ENCODE measurements at places on chromosomes 4 and X.

DNA sequence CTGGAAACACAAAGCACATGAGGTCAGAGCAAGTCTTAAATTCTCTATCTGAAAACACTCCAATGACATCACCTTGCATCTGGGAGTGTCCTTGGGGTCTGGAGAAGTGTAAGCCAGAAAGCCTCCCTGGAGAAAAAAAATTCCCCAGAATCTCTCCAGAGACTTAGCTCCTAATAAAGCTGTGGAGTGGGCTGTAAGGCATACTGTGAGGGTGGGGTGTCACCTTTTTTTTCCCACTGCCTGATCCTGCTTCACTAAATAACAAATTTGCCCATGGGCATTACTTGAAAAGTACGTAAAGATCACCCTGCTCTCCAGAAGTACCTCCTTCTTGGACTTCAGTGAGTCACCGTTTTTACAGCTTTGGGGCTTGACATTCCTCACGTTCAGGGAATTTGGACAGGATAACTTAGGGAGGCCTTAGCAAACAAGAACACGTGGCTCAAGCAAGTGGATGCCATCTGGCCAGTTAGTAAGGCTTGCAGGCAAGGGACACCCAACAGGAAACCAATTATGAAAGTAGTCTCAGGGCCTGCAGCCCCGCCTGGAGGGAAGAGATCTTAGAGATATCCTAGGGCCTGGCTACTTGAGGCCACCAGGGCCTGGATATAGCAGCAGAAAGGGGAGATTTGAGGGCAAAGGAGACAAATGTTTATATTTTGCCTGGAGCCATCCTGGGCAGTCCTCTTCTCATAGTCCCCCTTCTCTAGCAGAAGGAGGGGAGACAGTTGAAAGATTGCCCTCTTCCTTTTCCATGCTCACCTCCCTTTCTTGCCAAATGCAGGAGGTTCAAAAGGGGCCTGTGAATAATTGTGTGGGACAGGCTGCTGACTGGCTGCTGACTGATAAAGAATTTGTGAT is 60.1 kb upstream of the PLAC1 start:
- DNase-seq, result no peak

- no peak for DNase-seq
Observed at GRCh38 chrX:44303119-44303518, 40.4 kb downstream of the EFHC2 start.

GRCh38 chr4:94758700-94759399 is 1.1 kb downstream of the BMPR1B start:
- DNase-seq, result no peak

- no peak for DNase-seq
Observed at GRCh38 chr4:54227256-54228055, 1.6 kb upstream of the PDGFRA start.

- DNase-seq, result no peak
Observed at GRCh38 chr4:187417721-187418120, 577.9 kb upstream of the ZFP42 start.

DNA sequence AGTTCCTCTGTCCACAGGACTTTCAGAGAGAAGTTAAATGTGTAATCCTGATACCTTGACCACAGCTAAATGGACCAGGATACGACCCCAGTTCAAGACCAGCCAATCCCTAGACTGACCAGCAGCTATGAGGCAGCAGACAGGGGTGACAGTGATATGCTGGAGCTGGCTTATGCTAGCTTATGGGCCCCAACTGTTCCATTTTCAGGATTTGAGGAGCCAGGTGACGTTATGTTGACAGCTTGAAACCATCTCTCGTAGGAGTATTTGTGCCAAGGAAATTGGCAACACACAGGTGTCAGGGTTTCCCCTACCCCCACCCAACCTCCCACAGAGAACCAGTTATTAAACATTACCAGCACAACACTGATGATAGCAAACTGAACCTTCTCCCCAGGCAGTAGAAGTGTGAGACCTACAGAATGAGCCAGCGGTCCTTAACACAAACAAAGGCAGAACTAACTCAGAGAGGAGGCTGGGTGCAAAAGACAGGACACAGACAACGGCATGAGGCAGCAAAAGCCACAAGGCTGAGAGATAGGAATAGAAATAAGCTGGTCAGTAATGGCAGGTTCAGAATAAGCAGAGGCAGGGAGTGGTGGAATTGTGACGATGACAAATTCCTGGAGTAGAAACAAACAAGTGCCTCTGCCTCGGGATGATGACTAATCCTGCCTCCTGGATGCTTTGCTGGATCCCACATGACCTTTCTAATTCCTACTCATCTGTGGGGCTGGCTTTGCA is 85.6 kb upstream of the CPEB2 start:
- DNase-seq, result no peak

- no peak for DNase-seq
Observed at GRCh38 chr4:5143306-5143861, 92.1 kb downstream of the STK32B start.

GRCh38 chrX:48696909-48697727 is 584 bp downstream of the SUV39H1 start:
- no peak for DNase-seq

All from activated gamma-delta T cell treated with anti-CD3 and anti-CD28 coated beads, Interleukin-2, amount 50 U/mL, for 16 hours (primary cell).